Astrocyte of the hippocampus (primary cell): ENCODE measurements at places on chromosomes 6 and 20.

- no peak for DNase-seq
Measured at GRCh38 chr6:57017841-57018240, 28.7 kb upstream of the KIAA1586 start.

DNA sequence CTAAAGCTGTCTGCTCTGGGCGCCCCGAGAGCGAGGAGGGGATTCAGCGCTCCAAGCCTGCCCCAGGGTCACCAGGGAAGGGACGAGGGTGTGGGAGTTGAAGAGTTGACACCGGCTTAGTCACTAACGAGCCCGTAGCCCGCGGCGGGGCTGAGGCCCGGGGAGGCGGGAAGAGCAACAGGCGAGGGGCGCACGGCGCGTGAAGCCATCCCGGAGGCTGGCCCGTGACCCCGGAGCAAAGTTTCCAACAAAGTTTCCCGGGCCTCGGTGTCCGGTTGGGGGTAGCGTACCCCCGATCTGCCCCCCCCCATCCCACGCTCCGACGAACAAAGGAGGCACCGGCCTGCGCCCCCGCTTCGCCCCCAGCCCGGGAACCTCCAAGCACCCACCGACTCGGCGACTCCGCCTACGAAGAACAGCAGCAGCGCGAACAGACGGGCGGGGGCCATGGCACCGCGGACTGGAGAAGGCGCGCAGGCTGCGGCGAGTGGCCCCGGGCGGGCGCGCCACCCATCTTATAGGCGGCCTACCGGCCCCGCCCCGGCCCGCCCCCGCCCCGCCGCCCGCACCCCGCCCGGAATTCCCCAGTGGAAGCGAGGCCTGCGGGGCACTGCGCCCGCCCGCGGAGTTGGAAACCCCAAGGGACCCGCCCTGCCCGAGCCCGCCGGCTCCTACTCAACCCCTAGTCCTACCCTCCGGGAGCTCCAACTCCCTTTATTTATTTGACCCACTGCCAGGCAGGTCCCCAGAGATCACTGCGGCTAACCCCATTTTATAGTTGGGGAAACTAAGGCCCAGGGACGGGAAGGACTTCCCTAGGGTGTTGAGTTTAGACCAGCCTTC lies at the start of gene SDC4:
TSS of gene SDC4 (minus strand) at position 489 of the 843 bp plus-strand sequence. CDS start at position 449, 40 bp downstream.
- peak; percentile 81 for DNase-seq

GRCh38 chr6:46626228-46626909 lies 26.2 kb downstream of the CYP39A1 start:
- peak; percentile 34 for DNase-seq

GRCh38 chr20:50541606-50542041 lies 31.4 kb downstream of the PTPN1 start:
- no peak for DNase-seq

DNA sequence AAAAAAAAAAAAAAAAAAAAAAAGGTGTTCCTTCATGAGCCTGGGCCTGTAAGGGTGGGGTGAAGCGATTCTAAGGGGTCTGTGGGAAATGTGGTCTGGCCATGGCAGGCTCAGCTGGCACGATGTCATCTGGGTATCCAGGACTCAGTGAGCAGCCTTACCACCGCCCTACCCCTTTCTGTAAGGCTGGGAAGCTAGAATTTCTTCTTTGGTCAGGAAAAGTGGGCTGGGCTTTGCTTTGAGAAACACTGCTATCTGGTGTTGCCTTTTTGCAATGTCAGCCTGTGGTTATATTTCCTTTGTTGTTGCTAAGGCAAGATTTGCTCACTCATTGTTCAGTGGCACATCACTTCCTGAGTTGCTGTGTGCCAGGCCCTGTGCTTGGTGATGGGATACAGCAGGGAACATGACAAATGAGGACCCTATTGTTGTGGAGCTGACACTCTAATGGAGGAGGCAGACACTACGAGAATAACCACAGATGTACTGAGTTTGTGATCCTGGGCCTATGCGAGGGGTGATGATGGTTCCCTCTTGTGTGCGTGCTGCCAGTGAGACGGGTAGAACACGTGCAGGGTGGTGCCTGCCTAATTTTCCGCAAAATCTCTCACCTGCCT lies 45.9 kb upstream of the ZNFX1 start:
- DNase-seq = peak; percentile 83

- no peak for DNase-seq
Measured at GRCh38 chr6:137543114-137543513, 48.9 kb upstream of the OLIG3 start.

DNA sequence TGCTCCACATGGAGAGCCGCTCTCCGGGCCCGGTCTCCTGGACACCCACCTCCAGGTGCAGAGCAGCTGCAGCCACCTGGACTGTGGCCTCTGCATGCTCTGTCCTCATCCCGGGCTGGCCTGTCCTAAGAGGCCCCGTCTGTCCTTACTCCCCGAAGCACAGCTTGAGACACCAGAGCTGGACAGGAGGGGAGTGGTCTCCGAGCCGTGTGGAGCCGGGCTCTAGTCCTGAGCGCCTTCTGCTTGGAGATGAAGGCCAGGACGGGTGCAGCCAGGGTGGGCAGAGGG lies 6.7 kb upstream of the NTSR1 start:
- no peak for DNase-seq

DNA sequence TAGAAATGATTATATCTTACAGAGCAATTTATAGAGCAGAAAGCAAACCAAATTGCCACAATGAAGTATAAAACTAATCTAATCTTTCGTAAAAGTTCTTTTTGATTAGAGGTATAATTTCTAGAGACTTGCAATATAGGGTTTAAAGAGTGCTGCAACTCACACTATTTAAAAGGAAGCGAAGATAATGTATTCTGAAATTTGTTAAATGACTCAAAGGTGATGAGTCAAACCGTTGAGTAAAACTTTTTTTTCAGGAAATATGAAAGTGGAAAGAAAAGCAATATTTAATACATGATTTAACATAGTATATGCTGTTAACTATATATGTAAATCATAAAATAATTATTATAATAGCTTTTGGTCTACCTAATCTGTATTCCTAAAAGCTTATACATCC lies 133.6 kb downstream of the SYNE1 start:
- DNase-seq = no peak

- DNase-seq = peak; percentile 40
Measured at GRCh38 chr20:20083807-20084206, 31.5 kb downstream of the CFAP61 start.

DNA sequence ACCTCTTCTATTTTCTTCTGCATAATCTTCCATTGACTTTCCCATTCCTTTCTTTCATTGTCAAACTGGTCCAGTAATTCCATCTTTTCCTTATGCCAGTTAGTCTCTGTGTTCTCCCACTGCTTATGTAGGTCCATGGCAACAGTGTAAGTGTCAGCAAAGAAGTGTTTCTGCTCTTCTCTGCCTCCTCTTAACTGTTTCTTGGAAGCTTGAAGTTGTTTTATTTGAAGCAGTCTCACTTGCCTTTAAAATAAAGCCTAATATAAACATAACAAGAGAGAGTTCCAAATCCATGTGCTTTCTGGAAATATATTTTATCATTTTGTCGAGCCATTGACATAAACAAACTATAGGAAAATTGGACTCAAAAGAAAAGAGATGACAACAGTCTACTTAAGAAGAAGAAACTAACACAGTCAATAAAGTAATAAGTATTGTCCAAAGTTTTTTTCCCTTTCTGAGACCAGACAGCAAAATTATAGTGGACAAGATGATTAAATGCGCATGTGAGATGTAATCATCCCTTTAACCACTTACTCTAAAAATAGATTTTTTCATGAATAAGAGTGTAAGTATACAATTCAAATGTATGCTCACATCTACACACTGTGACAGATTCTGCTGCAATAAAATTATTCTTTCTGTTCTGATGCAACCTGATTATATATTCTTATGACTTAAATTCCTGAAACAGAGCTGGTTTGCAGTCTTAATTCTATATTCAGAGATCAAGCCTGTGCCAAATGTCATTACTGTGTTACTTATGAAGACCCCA lies 5.2 kb downstream of the KIAA0408 start:
- DNase-seq = no peak

DNA sequence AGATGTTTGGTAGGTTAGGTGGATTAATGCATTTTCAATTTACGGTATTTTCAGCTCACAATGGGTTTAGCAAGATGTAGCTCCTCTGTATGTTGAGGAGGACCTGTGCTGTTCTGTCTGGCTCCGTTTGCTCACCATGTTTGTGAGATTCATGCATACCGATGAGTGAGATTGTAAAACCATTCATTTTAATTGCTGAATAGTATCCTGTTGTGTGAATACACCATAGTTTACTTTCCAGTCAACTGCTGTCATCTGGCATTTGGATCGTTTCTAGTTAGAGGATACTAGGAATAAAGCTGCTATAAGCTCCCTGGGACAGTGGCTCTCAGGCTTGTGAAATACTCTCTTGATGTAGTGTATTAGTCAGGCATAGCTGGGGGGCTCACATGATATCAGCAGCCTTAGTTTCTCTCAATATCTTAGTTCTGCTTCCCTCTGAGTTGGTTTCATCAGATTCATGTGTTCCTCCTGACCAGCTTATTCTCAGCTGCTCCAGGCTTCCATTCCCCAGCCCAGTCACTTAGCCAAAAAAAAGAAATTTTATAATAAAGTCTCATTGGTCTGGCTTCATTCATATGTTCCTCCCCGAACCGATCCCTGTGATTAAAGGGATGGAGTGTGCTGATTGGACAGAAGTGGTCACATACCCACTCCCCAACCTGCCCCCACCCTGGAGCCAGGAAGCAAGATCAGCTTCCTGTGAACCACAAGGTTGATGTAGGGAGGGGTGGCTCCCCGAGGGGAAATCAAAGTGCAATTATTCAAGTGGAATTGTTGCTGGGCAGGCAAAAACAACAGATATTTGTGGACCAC lies 10.9 kb upstream of the B4GALT5 start:
- peak; percentile 62 for DNase-seq

DNA sequence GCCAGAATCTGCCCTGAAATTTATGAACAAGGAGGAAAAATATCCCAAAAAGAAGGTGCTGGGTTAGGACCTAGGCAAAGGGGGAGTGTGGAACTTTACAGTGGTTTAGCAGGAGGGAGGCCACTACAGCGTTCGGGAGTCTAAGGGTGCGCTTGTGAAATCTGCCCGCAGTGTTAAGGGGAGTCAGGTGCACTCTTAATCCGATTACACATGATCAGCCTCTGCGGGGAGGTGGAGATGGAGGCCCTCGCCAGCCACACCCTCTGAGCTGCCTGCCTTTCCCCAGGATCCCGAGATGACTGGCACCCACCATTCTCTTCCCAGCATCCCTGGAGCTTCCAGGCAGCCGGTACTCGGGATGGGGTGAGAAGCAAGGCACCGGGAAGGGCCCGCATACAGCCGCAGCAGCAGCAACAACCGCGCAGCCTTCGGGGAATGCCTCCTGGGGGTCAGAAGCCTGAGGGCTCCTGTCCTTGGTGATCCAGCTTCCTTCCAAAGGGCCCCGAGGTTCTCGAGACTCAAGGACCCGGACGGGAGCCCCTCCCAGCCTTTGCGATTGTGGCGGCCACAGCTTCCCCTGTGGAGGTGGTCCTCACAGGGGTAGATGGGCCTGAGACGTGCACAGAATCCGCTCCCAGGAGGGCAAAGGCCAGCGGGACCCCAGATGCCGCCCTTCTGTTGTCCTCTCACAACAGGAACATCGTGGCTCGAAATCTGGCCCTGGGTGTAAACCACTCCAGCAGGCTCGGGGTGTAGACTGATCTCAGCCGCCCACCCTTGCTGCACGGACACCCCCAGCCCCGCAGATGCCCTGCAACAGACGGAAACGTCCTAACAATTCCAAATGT lies 57.3 kb upstream of the CST7 start:
- no peak for DNase-seq

GRCh38 chr6:109237077-109237985 lies 142.0 kb downstream of the CEP57L1 start:
- no peak for DNase-seq

GRCh38 chr20:23754731-23755130 lies 4.0 kb upstream of the CST1 start:
- DNase-seq = no peak

DNA sequence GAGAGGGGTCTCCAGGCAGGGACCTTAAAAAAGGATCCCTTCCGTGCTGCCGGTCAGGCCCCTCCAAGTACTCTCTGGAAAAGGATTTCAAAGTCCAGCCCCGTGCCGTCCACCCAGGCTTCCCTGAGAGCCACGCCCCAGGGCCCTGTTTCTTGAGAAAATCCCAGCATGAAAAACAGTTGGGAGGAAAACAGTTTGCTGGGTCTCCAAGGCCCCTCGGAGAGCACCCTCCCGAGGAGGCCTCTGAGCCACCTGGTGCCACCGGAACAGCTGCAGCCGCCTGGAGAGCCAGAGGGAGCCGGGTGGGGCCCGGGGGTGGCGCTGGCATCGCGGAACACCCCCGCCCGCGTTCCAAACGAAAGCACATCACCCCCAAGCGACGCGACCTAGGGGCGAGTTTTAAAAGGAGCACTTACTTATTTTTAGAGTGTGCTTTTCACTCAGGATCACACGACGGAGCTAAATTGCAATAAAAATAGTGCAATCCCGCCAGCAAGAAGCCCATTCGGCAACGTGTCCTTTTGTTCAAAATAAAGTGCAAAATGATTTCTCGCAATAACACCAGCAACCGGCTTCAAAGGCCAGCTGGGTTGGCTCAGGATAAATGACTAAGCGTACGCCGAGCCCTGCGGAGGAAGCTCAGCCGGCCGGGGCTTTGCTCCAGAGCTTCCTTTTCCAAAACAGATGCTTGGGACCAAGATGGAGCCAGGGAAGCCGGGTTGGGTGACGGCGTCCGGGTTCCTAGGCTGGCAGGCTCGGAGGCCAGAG lies 64.2 kb downstream of the YTHDF1 start:
- DNase-seq = no peak

DNA sequence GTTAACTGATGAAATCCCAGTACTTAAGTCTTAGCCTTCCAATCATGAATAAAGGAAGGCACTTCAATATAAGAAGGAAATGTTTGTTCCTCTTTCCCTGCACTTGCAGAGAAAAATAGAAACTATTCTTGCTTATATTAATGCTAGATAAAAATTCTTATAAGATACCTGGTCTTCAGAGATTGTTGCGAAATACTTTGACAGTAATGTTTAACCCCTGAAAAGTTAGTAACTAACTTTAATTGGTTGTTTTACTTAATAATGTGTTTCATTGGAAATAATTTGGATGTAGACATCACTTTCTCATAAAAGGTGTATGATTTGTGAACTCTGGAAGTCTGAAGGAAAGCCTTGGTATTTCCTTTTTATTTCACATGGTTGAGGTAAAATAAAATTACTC lies 294.2 kb upstream of the SYNCRIP start:
- no peak for DNase-seq

DNA sequence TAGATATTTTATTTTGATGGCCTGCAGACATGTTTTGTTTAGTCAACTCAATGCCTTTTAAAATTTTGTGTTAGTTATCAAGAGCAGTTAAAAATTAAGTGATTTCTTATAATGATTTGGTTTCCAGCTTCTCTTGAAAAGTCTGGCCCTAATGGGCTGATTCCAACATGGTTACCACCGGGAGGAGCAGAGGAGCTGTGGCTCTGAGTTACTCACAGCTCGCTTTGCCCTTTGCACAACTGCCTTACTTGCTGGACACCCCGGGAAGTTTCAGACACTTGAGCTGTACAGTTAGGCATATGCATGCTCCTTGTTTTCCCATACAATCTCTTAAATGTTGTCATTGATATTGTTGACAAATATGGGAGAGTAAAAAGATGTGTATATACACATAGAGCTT lies 173.1 kb upstream of the MMS22L start:
- DNase-seq = no peak

GRCh38 chr6:133467982-133468380 lies 226.8 kb downstream of the EYA4 start:
- DNase-seq = peak; percentile 63

GRCh38 chr6:16804546-16805242 lies 43.4 kb upstream of the ATXN1 start:
- DNase-seq = no peak
